Fibroblast of skin of right quadriceps (primary cell): ENCODE measurements at places on chromosomes 1 and 21.

GRCh38 chr1:18077657-18078215, 29.9 kb upstream of the IGSF21 start:
- DNase-seq = no peak

DNA sequence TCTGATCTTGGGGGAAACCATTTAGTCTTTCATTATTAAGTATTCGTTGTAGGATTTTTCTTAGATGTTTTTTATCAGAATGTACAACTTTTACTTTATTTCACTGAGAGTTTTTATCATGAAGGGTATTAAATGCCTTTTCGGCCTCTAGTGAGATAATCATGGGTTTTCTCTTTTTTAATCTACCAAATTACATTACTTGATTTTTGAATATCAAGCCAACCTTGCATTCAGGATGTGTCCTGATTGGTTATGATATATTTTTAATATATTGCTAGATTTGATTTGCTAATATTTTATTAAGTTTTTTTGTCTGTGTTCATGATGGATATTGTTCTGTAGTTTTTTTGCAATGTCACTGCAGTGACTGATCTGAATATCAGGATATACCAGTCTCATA, 9.4 kb downstream of the NUF2 start:
- DNase-seq = no peak

- DNase-seq = no peak
Observed at GRCh38 chr1:96145492-96145891, 576.1 kb upstream of the PTBP2 start.

GRCh38 chr1:201742476-201742875, 86.5 kb upstream of the IPO9 start:
- peak; percentile 53 for DNase-seq

DNA sequence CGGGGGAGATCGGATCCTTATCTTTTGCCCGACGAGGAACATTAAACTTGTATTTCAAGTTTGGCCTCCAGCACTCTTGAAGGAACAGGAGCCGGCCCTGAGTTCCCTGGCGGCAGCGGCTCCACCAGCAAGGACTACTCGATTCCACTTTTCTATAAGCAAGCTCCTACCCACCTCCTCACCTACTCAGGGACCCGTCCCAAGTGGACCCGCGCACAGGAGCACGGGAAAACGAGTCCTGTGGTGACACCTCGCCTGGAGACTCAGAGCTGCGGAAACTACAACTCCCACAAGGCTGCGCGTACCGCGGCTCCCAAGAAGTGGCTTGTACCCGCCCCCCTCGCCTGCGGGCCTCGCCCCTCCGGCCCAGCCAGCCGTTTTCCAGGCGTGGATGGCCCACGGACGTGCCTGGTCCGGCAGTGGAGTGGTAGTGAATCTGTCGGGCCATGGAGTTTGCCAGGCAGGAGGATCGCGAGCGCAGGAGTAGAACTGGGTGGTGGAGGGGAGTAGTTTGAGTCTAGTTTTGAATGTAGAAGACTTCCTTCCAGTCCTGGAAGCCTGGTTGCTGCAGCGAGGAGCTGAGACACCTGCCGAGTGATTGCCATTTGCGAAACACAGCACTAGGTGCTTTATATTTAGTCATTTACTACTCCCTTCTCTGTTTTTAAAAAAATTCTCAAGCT, at the start of gene ACP6:
Gene ACP6 (minus strand): TSS at position 206 of the 683 bp plus-strand sequence. CDS start 476 bp downstream, outside the sequence.
- DNase-seq = peak; percentile 92

DNA sequence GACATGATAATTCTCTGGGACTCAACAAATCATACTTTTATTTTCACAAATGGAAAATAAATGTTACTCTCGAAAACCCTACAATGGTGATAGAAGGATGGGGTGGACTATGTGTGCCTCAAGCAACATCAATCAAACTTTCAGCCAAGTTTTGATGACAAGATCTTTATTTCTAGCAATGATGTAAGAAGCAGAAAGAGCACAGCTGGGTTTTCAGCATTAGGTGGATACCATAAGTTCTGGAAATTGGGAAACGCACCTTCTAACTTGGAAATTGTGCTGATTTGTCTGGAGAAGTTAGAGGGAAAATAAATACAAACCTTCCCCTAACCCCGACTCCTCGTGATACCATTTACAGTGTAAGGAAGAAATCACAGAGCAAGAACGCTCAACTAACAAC, 320.3 kb downstream of the PAPPA2 start:
- DNase-seq = peak; percentile 2

- no peak for DNase-seq
Observed at GRCh38 chr1:17631410-17631809, 91.9 kb downstream of the ARHGEF10L start.

GRCh38 chr1:200128081-200128480, 100.6 kb downstream of the NR5A2 start:
- no peak for DNase-seq

GRCh38 chr21:32508558-32508957, 76.8 kb downstream of the TCP10L start:
- no peak for DNase-seq

GRCh38 chr21:41660748-41661147, 106.1 kb downstream of the RIPK4 start:
- no peak for DNase-seq

DNA sequence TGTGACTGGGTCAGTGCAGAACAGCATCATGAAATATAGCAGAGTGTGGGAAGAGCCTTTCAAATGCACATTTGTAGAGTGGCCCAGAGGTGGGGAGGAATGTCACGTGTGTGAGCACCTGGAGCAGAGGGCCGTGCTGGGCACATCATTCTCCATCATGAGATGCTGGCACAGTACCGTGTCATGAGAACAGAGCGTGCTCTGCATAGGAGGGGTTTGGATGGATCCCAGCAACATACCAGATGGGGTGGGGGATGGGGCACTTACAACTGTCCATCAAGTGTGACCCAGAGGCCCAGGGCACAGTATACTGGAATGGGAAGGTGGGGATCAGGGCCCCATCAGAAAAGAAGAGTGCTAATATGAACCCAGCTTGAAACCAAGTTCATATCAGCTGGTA, 182.0 kb downstream of the LMX1A start:
- no peak for DNase-seq

DNA sequence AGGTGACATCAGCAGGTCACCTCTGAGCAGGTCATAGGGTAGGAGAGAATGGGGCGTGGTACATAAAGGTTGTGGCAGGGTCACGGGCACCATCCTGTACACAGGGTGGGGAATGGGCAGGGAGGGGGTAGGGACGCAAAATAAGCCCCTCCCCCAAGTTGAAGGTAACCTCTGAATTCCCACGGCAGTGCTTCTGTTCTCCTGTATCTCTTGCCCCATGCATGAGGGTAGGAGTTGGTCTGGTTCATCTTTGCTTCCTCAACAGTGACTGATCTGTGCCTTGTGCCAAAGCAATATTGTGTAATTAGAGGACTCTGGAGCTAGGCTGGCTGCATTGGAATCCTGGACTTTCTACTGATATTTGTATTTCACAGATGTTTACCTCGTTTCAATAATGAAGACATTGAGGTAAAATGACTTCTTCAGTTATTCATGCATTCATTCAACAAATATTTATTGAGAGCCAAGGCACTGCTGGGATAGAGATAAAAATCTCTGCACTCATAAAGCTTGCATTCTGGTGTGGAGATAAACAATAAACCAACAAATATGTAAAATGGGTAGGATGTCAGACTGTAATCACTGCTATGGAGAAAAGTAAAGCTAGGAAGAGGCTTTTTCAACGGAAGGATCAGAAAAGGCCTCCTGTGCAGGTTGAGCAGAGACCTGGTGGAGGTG, 18.4 kb upstream of the GFI1 start:
- DNase-seq = no peak

GRCh38 chr1:209838537-209838936, 10.8 kb downstream of the UTP25 start:
- no peak for DNase-seq

- DNase-seq = peak; percentile 55
Observed at GRCh38 chr1:19240673-19241538, 10.4 kb downstream of the EMC1 start.

- no peak for DNase-seq
Observed at GRCh38 chr1:237219751-237220642, 178.0 kb downstream of the RYR2 start.

DNA sequence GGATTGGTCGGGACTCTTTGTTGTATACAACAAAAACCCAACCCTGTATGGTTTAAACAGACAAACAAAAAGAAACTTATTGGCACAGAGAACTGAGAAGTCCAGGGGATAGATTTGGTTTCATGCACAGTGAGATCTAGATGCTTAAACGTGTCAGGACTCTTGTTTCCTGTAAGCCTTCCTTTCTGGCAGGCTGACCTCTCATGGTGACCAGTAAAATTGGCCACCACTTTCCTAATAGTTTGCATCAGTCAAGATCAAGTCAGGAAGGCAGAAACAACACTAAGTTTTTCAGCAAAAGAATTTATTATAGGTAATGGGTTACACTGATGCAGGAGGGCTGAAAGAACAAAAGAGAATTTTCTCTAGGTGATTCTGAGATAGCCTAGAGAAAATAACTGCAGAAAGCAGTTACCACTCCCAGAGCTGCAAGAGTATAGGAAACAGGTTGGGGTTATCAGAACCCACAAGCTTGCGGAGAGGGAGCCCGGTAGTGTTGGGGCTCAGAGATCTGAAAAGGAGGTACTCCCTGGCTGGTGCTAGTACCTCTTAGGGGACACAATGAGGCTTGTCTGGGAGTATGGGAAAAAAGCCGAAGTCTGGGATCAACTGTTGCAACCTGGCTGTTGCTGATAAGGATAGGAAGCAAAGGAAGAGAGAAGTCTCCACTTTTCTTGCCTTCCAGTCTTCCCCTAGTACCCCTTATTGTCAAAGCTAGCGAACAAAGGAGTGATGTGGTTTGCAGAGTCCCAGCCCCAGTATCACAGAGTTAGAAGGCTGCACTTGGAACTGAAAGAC, 21.4 kb downstream of the CITED4 start:
- DNase-seq = no peak

DNA sequence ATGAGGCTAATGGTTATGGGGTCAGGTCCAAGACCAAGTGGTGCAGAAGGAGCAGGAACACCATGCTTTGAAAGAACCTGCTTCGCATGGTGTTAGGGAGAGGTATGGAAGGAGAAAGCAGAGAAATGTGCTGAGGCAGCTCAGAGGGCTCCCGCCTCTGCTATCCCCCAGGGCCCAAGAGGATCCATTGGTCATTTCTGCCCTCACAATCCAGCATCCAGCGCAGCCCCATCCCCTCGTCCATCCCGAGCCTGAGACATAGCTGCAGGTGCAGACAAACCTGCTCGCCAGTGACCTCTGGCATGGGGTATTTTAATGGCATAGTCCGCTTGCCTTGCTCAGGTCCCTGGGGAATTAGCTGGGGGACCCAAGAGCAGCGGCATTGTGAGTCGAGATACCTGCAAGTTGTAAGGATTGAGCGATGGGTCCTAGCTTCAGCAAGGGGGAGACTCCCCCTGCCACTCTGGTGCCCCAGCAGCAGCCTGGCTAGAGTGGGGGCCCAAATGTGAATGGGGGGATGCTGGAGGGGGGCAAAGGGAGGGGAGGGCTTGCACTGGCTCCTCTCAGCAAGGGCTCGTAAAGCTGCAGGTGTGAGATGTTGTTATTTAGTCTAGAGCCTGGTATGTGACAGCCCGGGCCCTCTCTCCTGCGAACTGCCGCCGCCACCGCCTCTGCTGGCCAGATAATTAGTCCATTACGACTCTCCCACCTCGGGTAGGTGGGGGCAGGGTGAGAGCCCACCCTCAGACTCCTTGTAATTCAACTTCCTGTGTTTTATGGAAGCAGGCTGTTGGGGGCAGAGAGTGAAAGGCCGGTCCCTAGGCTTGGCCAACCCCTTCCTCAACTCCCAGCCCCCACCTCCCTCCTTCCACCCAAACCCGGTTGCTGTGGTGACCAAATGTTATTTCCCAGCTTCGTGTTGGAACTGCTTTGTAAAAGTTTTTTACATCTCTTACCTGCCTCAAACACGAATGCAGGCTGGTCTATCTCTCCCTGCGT, 118.8 kb downstream of the RNF220 start:
- DNase-seq = no peak

DNA sequence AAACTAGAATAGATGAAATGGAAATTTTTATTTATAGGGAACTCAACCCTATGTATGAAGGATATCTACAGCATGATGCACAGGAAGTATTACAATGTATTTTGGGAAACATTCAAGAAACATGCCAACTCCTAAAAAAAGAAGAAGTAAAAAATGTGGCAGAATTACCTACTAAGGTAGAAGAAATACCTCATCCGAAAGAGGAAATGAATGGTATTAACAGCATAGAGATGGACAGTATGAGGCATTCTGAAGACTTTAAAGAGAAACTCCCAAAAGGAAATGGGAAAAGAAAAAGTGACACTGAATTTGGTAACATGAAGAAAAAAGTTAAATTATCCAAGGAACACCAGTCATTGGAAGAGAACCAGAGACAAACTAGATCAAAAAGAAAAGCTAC, 7.9 kb downstream of the USP1 start:
- DNase-seq = no peak

DNA sequence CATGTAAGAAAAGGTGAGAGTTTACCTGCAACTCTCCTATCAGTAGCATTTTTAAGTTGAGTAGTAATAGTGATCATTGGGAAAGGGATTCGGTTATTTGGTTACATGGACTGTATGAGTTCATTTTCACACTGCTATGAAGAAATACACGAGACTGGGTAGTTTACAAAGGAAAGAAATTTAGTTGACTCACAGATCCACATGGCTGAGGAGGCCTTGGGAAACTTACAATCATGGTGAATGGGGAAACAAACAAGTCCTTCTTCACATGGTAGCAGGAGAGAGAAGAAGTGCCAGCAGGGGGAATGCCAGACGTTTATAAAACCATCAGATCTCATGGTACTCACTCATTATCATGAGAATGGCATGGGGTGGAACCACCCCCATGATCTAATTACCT, 59.3 kb upstream of the FBXO28 start:
- no peak for DNase-seq

DNA sequence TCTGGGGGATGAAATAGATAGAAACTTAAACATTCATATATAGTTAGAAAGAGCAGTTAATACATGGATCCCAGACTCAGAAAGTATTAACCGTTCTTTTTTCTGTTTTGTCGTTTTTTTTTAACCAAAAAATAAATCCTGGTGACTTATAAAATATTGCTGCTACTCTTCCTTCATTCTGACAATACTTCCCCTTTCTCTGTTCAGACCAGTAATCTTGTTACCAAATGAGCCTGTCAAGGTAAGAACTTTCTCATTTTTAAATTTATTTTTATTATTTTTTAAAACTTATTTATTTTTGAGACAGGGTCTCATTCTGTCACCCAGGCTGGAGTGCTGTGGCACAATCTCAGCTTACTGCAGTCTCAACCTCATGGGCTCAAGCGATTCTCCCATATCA, 13.7 kb downstream of the PTPN22 start:
- DNase-seq = no peak

- DNase-seq = no peak
Observed at GRCh38 chr1:236275586-236275985, 6.2 kb downstream of the ERO1B start.

GRCh38 chr1:110200666-110201065, 9.4 kb upstream of the KCNC4 start:
- DNase-seq = peak; percentile 48

DNA sequence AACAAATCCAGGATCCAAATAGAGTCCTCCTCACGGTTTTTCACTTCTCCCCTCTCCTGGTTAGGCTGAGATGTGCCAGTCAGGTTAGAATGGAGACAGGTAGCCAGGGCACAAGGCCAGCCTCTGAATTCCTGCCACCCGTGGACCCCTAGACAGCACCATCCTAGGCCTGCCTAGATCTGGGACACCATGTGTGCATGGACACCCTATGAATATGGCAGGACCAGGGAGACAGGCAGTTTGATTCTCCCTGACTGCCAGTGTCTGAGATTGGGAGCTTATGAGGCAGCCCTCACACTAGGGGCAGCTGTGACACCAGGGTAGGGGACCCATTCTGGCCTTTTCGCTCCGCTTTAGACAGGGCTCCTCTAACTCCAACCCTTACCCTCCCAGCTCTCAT, 7.5 kb downstream of the AVPR1B start:
- DNase-seq = no peak
